ENCODE measurements at places on chromosomes 16 and 17.

DNA sequence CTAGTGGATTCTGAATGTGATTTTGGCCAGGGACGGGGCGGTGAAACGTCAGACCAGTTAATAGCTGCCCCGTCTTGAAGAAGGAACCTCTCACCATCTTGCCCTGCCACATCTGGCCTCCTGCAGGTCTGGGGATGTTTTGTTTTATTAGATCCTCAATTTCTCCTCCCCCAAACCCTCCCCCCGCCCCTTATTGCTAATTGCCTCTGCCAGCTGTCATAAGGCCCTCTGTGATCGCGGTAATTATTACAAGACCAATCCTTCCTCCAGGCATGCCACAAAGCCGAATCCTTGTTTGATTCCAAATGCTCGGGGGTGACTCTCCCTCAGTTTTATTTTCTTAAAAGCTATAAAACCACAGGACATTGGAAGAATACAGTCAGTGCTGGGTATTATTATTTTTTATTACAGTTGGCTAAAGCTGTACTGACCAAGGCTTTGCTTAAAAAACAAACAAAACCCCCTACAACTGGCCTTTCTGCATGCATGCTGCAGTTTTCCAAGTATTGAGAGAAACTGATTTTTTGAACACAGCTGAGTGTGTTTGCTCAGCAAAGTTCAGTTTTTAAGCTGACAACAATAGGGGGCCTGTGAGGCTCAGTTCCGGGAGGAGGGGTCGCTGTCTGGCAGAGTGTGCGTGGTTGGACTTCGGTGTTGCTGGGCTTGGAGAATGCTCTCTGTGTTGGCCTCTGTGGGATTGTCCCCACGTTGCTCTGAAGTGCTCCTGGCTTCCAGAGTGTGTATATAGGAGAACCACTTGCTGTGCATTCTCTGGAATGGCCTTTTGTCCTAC, 1.7 kb downstream of the KSR1 start:
- DNase-seq = peak; percentile 81

- no peak for DNase-seq
Observed at GRCh38 chr17:13885953-13886889, 183.1 kb upstream of the COX10 start.

GRCh38 chr17:6572972-6573370, 16.6 kb upstream of the PITPNM3 start:
- no peak for DNase-seq

- no peak for DNase-seq
Observed at GRCh38 chr17:78789663-78790181, 7.6 kb upstream of the CYTH1 start.

- no peak for DNase-seq
Observed at GRCh38 chr17:40936976-40937375, 470 bp downstream of the KRT23 start.

DNA sequence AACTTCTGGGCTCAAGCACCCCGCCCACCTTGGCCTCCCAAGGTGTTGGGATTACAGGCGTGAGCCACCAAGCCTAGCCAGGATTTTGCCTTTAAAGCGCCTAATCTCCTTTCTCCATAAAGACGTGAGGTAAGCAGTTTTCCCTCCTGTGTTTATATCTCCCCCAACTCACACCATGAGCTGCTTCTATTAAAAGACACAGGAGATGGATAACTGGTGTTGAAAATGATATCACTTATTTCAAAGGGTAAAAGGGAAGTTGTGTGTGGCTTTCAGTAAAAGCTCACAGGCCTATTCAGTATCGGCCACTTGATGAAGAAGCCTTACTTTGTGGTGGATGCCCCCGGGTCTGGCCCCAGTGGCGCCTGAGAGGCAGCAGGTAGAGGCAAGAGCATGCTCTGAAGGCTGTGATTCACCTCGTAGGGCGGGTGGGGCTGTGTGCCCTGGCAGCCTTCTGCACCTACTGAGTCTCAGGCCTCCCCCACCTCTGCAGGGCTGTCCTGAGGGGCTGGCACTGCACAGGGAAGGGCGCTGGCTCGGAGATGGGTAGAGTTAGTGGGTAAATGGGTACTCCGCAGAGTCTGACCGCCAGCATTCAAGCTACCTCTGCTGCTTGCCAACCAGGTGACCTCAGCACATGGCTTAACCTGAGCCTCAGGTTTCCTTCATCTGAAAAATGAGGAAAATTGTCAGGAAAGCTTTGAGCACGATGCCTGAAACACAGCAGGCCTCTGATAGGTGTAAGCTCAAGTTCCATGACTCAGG, 146.8 kb downstream of the CLEC16A start:
- DNase-seq = peak; percentile 76

DNA sequence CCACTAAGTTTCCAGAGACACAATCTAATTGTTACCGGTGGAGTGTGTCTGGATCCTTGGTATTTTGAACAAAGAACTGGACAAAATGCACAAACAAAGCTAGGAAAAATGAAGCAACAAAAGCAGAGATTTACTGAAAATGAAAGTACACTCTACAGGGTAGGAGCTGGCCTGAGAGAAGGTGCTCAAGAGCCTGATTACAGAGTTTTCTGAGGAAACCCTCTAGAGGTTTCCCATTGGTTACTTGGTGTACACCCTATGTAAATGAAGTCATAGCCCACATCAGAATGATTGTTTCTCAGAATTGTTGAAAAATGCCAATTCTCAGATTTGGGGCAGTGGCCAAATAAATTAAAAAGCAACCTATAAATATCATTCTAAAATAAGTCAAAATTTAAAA, 436.4 kb downstream of the KCNJ18 start:
- no peak for DNase-seq

DNA sequence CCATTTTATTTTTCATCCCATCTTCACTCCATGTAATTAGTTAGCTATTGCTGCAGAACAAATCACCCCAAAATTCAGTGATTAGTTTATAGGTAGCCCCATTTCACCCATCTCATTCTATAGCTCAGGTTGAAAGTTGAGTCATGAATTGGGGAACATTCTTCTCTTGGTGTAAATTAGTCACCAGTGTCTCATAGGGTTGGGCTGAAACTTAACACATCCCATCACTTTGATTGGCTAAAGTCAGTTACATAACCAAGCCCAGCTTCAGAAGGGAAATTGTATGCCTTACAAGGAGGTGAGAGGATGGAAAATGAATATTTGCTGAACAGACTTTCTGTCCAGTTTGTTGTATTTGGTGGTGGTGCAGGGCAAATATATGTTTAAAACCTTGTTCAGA, 477.5 kb downstream of the WWOX start:
- no peak for DNase-seq

DNA sequence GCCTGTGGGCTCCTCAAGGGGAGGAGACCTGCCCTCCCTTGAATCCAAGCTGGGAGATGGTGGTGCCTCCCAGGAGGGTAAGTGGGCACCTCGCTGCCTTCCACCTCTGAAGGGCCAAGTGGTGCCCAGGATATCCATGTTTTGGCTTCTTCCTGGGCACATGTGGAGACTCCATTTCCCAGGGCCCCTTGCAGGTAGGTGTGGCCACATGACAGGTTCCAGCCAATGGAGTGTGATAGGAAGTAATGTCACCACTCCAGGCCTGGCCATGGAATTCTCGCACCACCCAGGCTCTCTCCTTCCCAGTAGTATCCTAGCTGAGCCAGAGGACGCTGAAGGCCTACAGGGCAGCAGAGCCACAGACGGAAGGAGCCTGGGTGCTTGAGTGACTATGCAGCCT, 17.6 kb upstream of the PEMT start:
- DNase-seq = no peak

DNA sequence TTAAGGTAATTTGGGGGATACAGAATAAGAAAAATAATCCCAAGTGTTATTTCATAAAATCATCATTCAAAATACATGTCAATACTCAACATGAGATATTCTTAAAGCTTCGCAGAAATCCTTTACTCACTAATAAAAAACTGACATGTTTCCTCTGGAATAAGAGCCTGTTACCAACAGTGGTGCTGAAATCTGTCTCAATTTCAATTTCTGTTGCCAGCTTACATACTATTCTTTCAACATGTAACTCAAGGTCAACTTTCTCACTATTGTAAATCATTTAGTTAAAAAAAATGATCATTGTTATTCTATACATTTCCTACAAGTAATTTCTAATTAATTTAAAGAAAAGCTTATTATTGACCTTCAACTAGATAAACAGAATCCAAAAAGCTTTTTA, 67.9 kb downstream of the CEP95 start:
- DNase-seq = no peak

DNA sequence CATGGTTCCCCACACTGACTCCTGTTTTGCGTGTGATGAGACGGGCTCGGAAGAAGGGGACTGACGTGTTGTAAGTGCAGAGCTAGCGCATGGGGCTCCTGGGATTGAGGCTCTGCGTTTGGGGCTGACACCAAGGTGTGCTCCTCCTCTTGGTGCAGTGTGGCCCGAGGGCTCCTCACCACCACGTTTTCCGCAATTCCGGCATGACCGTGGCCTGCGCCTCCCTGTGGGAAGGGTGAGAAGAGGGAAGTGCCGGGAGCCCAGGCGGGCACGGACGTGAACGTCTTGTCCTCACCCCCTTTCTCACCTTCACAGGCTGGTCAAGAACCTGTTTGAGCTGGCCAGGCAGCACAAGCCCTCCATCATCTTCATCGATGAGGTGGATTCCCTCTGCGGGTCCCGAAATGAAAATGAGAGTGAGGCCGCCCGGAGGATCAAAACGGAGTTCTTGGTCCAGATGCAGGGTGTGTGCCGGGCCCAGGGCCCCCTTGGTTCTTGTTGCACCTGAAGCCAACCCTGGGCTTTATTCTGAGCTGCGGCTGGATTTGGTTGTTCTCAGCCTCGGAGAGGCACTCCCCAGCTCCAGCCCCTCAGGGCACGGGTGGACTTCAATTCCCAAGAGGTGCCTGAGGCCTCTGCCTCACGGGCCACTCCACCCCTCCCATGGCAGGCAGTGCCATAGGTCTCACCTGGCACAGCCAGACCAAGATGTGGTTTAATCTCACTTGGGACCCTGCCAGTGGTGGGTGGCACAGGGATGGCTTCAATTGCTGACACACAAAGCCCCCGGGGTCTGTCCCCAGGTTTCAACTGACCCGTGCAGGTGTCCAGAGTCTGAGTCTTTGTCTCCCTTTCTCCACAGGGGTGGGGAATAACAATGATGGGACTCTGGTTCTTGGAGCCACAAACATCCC, 8.9 kb downstream of the VPS4A start:
- DNase-seq = no peak

DNA sequence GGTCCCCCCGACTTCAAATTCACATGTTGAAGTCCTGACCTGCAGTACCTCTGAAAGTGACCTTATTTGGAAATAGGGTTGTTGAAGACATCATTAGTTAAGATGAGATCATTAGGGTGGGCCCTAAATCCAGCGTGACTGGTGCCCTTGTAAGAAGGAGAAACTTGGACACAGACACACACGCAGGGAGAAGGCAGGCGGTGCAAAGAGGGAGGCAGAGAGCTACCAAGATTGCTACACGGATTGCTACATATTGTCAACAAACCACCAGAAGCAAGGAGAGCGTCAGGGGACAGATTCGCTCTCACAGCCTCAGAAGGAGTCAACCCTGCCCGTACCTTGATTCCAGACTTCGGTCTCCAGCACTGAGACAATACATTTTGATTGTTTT, 6.8 kb upstream of the WBP2 start:
- DNase-seq = no peak

DNA sequence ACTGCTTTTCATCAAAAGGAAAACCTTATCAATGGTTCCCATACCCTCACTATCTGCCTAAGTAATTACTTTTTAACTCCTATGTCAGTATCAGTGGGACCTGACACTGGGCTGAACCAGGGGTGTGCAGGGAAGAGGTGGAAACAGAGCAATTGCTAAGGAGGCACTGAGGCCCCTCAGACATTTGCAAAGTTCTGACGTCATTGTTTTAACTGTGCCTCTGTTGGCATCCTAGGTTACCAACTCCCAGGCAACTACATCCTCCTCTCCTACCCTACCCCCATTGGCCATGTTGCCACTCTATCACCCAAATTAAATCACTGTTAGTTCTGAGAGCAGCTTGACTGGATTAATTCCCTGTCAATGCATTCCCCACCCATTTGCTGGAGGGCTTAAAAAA, 8.0 kb upstream of the WWOX start:
- DNase-seq = no peak

- DNase-seq = peak; percentile 58
Observed at GRCh38 chr17:76266244-76266938, 1.2 kb downstream of the UBALD2 start.

DNA sequence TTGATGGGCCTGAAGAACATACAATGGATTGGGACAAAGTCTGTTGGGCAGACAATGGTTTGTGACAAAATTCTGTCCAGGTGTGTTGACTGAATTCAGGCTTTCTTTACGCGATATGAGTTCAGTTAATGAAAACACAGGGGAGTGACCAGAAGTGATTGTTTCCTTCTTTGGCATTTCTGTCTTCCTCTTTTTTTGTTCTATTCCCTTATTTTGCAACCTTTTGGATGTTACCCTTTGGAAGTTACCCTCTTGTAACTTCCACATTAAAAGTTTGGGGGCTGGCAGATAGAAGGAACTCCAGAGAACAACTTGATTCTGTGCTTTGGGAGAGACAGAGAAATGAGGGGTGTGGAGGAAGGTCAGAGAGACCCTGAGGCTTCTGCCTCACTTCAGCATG, 126.7 kb downstream of the PITPNC1 start:
- DNase-seq = no peak

- no peak for DNase-seq
Observed at GRCh38 chr16:74926805-74927204, 58.1 kb downstream of the WDR59 start.

DNA sequence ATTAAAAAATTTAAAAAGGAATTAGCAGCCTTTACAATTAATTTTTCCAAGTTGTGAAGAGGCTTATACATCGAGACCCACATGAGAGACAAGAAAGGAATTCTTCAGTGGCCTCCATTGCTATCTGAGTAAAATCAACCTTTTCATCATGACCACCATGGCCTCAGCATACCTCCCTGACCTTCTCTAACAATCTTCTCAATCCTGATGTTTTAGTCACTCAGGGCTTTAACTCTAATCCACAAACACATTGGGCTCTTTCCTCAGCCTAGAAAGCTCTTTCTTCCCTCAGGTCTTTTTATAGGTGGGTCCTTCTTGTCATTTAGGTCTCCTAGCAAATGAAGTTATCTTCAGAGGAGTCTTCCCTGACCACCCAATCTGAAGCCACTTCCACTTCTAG, 46.4 kb downstream of the SPOP start:
- no peak for DNase-seq

- peak; percentile 54 for DNase-seq
Observed at GRCh38 chr17:54891176-54891821, 9.4 kb upstream of the TOM1L1 start.
